ENCODE measurements at places on chromosomes 3 and 15. TPM values are rescaled to one million over a fixed set of nuclear protein-coding genes. Genes with fewer than 3 reads are reported as not detected.

The LRTM1 gene
- not detected for total RNA-seq

The SERPINI1 gene
- 2.0 TPM for total RNA-seq

The ACKR4 gene
- total RNA-seq = 0.29 TPM

The MYO5C gene
- total RNA-seq = 0.25 TPM

The SI gene
- total RNA-seq = not detected

The STARD9 gene
- total RNA-seq = 2.4 TPM

The IMPG2 gene
- total RNA-seq = 0.20 TPM

The TRAT1 gene
- not detected for total RNA-seq

The KNG1 gene
- total RNA-seq = not detected

The PLOD2 gene
- total RNA-seq = 136 TPM

The GOLGA6A gene
- total RNA-seq = not detected

The DAPK2 gene
- total RNA-seq = 6.9 TPM
